ENCODE measurements at places on chromosomes 2 and 18. TPM values are rescaled to one million over a fixed set of nuclear protein-coding genes. Genes with fewer than 3 reads are reported as not detected.
A peak's percentile ranks its signal among the peaks of the same experiment; 100 is the strongest.

GRCh38 chr2:161250864-161251436, 57.3 kb upstream of the PSMD14 start:
- no peak for DNase-seq

DNA sequence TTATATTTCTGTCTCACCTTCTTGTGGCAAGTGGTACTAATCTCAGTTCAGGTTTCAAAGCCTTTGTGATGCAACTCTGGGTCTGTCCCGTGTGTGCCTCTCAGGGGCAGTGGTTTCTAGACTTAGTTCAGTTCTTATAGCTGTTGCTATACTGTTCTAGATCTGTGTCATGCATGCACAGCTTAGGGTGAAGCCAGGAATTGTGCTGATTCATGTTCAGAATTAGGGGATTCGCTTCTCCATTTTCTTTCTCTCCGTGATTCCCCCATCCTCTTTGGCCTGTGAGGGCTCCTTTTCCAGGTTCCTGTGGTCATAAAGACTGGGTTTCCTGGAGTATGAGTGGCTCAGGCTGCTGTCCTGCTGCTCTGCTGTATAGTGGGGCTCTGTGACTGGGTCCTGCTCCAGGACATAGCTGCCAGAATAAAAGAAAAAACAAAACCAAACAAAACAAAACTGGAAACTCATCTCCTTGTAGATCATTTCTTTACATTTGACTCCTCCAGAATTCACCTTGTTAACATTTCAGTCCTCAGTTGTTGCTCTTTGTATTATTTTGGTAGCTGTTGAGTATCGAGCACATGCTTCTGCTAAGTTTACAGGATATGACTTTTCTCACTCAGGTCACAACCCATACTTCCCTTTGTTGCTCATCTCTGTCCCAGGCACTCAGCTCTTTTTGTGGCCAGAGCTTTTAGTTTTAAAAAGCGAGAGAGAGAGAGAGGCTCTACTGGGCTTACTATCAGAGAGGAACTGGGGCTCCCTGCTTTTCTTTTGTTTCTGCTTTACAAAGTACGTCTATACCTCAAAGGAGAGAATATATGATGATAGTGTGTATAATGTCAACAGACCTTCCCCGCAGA, 34.2 kb downstream of the CERS6 start:
- peak; percentile 35 for DNase-seq

- DNase-seq: no peak
Observed at GRCh38 chr2:196176142-196176738, 4.9 kb upstream of the STK17B start.

DNA sequence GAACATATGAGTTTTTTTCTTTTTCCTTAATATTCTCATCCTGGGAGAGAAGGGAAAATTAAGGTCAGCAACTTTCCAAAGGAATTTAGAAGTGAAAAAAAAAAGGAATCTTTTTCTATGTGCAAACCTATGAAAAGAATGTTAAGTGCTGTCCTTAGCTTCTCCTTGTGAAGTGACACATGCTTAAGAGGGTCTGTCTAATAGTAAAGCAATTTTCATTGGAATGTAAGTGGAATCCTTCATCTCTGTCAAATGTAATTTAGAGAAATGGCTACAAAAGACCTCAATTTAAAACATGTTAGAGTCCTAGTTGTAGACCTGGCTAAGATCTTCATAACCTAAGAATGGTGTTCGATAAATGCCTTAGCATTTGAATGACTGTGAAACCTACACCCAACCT, 117.4 kb upstream of the EPB41L3 start:
- no peak for DNase-seq

- no peak for DNase-seq
Observed at GRCh38 chr2:3449936-3450335, 69.4 kb downstream of the ADI1 start.

The CD226 gene
- total RNA-seq: 0.10 TPM

GRCh38 chr2:174789001-174789400, 24.7 kb upstream of the CHRNA1 start:
- DNase-seq: no peak

Measured in MG63 (cell line).